Sigmoid colon (tissue), 7 donors: ENCODE measurements at places on chromosomes 5 and 9. TPM values are rescaled to one million over a fixed set of nuclear protein-coding genes. Genes with fewer than 3 reads are reported as not detected.
A peak's percentile ranks its signal among the peaks of the same experiment; 100 is the strongest.

GRCh38 chr9:37480759-37481158, 5.0 kb upstream of the POLR1E start:
- no peaks in the 10 kb centered on the region for H3K36me3 ChIP-seq
- H3K4me3 ChIP-seq, result no peak overlapping the region
- no peak for DNase-seq
- no peak overlapping the region for H3K27ac ChIP-seq

DNA sequence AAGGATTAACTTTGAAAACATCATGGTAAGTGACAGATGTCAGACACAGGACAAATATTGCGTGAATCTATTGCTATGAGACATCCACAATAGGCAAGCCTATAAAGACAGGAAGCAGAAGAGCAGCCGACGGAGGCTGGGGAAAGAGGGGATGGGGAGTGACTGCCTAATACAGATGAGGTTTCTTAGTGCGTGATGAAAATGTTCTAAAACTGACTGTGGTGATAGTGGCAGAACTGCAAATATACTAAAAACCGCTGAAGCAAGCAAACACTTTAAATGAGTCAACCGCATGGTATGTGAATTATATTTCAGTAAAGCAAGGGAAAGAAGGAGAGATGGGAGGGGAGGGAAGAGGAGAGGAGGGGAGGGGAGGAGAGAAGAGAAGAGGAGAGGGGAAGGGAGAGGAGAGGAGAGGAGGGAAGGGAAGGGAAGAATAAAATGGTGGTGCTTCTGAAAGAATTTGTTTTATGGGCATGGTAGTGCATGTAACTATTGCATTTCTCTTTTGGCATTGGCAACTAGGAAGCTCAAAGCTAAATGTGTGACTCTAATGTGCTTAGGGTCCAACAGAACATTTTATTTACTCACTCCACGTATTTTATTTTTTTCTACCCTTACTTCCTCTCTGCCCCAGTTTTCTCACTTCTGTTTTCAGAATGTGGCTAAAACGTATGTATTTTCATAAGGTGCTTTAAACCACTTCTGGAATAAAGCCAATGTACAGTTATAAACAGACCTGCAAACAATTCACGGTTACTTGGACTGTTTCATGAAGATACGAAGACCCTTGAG, 21.3 kb downstream of the AKNA start:
- no peak overlapping the region for H3K4me3 ChIP-seq
- peaks cover 12% of the 10 kb centered on the region for H3K36me3 ChIP-seq
- H3K4me1 ChIP-seq, result no peaks in the 10 kb centered on the region
- no peak for DNase-seq

DNA sequence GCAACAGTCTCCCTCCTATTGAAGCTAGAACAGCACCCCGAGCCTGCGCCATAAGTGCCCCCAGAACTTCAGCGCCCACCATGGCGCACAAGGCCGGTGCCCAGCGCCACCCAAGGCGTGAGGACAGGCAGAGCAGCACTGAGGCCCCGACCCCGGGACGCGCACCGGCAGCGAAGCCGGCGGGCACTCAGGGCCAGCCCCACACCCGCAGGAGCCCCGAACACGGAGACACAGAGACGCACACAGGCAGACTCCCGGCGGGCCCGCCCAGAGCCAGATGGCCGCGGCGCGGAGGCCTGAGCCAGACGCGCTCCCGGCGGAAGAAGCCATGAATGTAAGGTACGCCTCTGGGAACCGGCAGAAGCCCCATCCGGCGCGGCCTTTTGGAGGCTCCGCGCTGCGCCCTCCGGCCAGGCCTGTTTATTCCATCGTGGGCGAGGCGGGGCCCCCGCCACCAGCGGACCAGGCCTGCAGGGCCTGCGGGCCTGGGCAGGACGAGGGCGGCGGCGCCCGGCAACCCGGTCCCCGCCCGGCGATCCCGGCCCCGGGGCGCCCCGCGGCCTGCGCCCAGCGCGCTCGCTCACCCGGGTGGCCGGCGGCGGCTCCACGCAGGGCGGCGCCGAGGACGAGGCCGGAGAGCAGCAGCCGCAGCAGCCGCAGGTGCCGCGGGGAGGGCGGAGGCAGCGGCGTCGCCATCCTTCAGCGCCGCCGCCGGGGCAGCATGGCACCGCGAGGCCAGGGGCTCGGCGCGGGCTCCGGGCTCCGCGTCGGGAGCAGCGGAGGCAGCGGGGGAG, 486 bp downstream of the NPDC1 start:
- peak overlapping the region; percentile 69 for H3K27ac ChIP-seq
- H3K36me3 ChIP-seq, result no peaks in the 10 kb centered on the region
- H3K4me1 ChIP-seq, result no peaks in the 10 kb centered on the region
- peak overlapping the region; percentile 74 for H3K4me3 ChIP-seq
- H3K27me3 ChIP-seq, result peaks cover 37% of the 10 kb centered on the region
- no peak for DNase-seq

- no peaks in the 10 kb centered on the region for H3K27me3 ChIP-seq
- H3K36me3 ChIP-seq, result no peaks in the 10 kb centered on the region
- H3K4me3 ChIP-seq, result no peak overlapping the region
- H3K27ac ChIP-seq, result no peak overlapping the region
- DNase-seq, result no peak
Measured at GRCh38 chr5:131209506-131210150, 38.9 kb downstream of the LYRM7 start.

DNA sequence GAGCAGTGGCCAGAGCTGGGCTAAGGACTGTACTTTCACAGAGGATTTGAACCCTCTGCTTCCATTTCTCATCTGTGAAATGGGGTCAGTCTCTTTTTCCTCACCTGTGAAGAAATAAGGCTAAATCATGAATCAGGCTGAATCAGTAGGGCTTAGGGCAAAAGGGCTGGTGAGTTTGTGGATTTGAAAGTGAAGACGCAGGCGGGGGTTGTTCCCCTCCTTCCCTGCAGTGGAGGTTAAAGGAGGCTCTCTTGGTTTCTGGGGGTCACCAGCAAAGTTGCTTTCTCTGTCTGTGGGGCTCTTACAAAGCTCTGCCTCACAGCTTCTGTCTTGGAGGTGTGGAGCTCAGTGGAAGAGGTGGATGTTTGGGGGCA, 17.6 kb upstream of the NDST1 start:
- H3K27me3 ChIP-seq, result no peaks in the 10 kb centered on the region
- no peaks in the 10 kb centered on the region for H3K4me1 ChIP-seq
- no peaks in the 10 kb centered on the region for H3K36me3 ChIP-seq
- H3K27ac ChIP-seq, result peak overlapping the region; percentile 97

- H3K4me1 ChIP-seq, result no peaks in the 10 kb centered on the region
- H3K27ac ChIP-seq, result no peak overlapping the region
- H3K27me3 ChIP-seq, result no peaks in the 10 kb centered on the region
Measured at GRCh38 chr5:147857302-147858129, 21.0 kb upstream of the SCGB3A2 start.

- no peaks in the 10 kb centered on the region for H3K27me3 ChIP-seq
- H3K4me3 ChIP-seq, result no peak overlapping the region
- no peak for DNase-seq
- H3K4me1 ChIP-seq, result no peaks in the 10 kb centered on the region
- no peaks in the 10 kb centered on the region for H3K36me3 ChIP-seq
Measured at GRCh38 chr9:78811622-78812276, 514.8 kb downstream of the PSAT1 start.

- no peak for DNase-seq
- no peaks in the 10 kb centered on the region for H3K36me3 ChIP-seq
- H3K27ac ChIP-seq, result no peak overlapping the region
- H3K4me1 ChIP-seq, result no peaks in the 10 kb centered on the region
Measured at GRCh38 chr5:55773057-55773456, 35.2 kb downstream of the DDX4 start.

- H3K4me3 ChIP-seq, result no peak overlapping the region
- no peaks in the 10 kb centered on the region for H3K36me3 ChIP-seq
- H3K27me3 ChIP-seq, result no peaks in the 10 kb centered on the region
- no peak overlapping the region for H3K27ac ChIP-seq
Measured at GRCh38 chr5:174998131-174998730, 273.8 kb downstream of the MSX2 start.

DNA sequence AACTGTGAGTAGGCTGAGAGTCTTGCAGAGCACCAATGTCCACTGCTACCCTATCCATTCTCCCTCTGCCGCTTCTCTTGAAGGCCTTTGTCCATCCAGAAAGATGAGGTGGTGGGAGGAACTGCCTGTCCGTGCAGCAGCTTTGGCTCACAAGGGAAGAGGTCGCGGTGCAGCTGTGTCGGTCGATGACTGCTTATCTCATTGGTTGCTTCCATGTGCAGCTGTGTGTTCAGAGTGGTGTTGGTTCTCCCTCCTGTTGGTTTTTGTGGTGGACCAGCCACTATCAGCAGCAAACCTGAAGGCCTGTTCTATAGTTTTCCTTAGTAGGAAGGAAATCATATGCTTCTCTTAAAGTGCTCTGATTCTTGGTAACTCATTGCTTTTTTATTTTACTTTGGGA, 40.7 kb downstream of the SPTAN1 start:
- no peaks in the 10 kb centered on the region for H3K4me1 ChIP-seq
- peaks cover 99% of the 10 kb centered on the region for H3K36me3 ChIP-seq
- H3K27ac ChIP-seq, result no peak overlapping the region
- no peaks in the 10 kb centered on the region for H3K27me3 ChIP-seq

- no peak overlapping the region for H3K4me3 ChIP-seq
- H3K4me1 ChIP-seq, result no peaks in the 10 kb centered on the region
- H3K27me3 ChIP-seq, result no peaks in the 10 kb centered on the region
- no peak for DNase-seq
- H3K27ac ChIP-seq, result peak overlapping the region; percentile 23
Measured at GRCh38 chr5:56080375-56081052, 85.8 kb upstream of the IL6ST start.

DNA sequence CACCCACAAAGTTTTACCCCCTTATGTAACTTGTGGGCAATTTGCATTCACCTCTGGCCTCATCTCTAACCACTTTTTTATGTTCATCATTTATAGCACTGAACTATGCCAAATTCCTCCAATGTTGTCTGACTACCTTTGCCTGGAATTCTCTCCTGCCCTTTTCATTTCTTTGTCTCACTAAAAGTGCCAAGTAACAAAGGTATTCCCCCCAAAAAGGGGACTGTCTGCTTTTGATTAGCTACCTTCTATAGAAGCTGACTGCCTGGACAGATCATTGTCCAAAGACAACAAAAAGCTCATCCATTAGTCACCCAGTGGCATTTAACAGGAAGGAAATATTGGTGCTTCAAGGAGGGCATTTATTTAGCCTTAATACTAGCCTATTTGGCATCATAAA, 189.9 kb upstream of the VCAN start:
- DNase-seq, result no peak
- H3K27me3 ChIP-seq, result no peaks in the 10 kb centered on the region
- no peaks in the 10 kb centered on the region for H3K4me1 ChIP-seq

The FOXD4L6 gene
- total RNA-seq, result not detected

The SAPCD2 gene
- total RNA-seq, result not detected

The ARHGEF28 gene
- 6.9 TPM for total RNA-seq

The IL4 gene
- total RNA-seq, result not detected

The SELENOP gene
- 306 TPM for total RNA-seq

The SURF6 gene
- total RNA-seq, result 16.0 TPM

The ESM1 gene
- total RNA-seq, result not detected

The SPATA31E1 gene
- total RNA-seq, result not detected

The FBN2 gene
- total RNA-seq, result 0.55 TPM

The PCDHGC4 gene
- 2.5 TPM for total RNA-seq

The PLCXD3 gene
- 1.8 TPM for total RNA-seq

The SLCO6A1 gene
- total RNA-seq, result not detected

The DBN1 gene
- total RNA-seq, result 54.8 TPM
